GM12891 (cell line): ENCODE measurements at places on chromosomes 5 and 9.

DNA sequence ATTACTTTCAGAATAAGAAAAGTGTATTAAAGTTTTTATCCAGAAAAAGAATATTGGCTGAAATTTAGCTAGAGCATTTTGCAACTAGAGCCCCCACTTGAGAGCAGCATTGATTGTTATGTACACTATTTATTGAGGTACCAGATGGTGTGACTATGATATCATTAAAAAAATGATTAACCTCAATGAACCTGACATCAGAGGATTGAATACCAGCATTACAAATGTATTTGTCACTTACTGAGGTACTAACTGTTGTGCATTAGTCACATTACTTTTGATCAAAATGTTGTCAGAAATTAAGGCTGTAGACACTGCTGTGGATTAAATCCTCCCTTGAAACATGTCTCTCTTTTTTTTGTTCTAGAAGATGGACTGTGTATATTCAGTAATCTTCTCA is 127.8 kb upstream of the DHFR start:
- no peak for DNase-seq

DNA sequence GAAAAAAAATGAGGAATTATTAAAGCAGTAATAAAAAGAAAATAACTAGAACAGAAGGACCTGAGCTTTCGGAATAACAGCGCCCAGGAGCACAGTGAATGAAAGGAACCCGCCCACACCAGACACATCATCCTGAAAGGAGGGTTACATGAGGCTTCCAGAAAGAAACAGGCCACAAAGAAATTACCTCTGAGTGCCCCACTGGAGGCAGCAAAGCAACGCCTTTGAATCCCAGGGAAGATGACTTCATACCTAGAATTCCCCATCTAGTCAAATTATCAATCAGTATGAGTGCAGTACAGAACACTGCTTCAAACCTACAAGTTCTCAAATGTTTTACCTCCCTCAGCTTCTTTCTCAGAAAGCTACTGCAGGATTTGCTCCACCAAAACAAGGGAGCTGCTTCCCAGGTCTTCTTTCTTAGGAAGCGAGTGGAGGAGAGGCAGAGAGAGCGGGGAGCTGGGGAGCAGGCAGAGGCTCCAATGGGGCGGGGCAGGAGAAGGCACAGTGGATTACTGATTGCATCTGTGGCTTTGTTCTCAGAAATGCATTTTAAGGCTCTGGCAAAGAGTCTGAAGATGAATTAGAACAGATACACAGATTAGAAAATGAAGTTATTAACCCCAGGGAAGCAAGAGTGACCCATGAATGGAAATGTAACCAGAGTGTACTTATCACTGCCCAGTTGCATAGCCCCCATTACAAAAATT is 87.1 kb downstream of the SEMA4D start:
- DNase-seq, result no peak

DNA sequence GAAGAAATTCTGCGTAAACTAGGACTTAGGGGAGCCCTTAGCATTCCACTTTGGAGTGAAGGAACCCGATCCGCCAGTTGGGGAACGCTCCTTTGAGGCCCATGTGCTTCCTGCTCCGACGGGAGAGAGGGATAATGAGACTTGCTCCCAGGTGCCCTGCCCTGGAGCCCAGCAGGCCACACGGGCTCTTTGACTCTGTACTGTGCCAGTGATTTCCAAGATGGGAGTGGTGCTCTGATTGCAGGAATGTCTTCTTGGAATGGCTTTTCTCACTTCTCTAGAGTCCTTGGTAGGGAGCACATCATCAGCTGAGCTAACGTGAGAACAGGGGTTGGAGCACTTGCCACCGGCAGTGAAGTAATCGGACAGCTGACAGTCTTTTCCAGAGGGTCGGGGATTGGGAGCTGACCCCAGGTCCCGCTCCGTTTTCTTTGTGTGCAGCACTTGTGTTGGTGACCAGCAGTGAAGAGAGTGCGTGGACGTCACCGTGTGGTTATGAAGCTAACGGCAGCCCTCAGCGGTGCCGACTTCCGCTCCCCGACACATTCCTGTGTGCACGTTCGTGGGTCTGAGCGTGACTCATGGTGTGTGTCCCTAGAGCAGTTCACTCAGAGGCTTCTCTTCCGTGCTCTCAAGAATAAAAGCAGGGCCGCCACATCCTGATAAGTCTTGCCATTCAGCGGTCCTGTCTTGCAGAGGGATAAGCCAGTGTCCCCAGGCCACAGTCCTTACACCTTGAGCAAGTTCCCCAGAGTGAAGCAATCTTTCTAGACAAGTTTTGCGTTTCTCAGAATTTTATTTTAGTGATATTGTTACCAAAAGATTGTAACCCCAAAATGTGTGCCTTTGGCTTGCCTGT is 25.6 kb downstream of the ABL1 start:
- DNase-seq, result no peak

DNA sequence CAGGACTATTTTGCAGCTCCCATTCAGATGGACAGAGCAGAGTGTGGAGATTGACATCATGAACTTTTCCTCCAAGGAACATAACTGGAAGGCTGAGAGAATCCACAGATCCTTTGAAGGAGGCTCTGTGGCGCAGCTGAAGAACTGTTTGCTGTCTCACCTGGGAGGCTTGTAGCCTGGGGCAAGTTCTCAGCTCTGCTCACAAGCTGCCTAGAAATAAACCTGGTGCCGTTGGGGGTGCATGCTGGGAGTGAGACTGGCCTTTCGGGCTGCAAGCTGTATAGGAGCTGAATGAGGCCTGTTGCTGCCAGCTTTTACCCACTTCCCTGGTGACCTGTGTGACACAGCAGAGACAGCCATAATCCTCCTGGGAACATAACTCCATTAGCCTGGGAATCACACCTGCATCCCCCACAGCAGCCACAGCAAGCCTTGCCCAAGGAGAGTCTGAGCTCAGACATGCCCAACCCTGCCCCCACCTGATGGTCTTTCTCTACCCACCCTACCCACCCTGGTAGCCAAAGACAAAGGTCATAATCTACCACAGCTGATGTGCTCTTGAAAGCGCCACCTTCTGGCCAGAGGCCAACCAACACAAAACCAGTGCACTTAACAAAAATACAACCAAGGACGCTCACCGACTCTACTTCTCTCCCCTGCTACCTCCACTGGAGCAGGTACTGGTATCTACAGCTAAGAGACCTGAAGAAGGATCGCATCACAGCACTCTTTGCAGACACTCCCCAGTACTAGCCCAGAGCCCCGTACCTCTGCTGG is 205.1 kb upstream of the MRPS30 start:
- DNase-seq, result no peak

DNA sequence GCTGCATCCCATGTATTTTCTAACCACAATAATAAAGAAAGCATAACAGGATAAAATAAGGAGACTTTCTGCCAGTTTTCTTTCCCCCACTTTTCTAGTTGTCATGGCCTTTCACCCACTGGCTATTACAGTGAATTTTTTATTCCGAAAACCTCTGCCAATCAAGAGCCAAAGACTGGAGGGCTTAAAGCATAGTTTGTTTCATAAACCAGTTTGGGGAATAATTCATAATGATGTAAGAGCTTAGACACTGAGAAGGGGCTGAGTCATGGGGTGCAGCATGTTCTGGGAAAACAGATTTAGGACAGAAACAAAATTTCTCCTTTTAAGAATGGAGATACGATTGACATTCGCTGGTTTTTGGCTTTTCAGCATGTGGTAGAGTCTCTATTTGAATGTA is 4.4 kb upstream of the GLIPR2 start:
- DNase-seq, result no peak

GRCh38 chr5:15191012-15191411 is 309.0 kb upstream of the FBXL7 start:
- DNase-seq, result no peak

DNA sequence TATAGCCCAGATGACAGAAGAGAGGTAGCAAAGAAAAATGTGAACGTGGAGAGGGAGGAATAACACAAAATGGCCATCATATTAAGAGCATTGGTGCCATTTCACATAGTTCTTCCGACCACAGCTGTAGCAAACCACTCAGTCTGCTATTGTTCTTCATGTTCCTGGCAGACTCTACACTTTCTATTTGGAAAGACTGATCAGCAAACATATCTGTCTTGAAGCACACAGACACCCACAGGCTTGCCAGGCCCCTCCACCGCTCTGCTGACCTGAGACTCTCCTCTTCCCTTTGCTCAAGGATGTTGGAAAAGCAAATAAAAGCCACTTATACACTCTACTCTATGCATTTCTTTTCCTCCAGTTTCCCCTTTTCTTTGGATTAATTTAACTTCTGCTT is 298.0 kb downstream of the FBXL7 start:
- no peak for DNase-seq

- no peak for DNase-seq
Measured at GRCh38 chr5:1118738-1119137, 6.9 kb upstream of the SLC12A7 start.

DNA sequence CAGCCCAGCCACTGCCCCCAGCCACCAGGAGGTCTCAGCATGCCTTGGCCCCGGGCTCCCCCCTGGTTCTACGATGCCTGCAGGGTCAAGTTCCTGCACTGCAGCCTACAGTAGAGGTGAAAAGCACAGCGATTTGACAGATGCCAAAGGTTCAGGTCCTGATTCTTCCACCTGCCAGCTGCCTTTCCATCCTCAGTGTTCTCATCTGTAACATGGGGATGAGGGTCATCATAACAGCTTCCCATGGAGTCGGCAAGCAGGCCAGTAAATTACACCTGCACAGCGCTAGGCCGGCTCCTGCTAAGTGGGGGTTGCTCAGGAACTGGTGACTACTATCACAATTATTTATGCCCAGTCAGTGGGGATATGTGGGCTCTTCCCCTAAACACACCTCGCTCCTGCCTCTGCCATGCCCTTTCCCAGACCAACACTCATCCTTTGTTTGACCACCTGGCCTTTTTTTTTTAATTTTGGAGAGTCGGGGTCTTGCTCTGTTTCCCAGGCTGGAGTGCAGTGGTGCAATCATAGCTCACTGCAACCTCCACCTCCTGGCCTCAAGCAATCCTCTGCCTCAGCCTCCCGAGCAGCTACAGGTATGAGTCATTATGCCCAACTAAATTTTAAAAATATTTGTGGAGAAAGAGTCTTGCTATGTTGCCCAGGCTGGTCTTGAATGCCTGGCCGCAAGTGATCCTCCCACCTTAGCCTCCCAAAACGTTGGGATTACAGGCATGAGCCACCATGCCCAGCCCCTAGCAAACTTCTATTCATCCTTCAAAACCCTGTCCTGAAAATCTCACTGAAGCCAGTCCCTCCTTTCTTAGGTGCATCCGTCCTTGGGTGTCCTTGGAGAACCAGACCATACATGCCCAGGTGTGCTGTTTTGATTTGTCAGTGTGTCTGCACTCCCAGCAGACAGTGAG is 6.4 kb downstream of the ENG start:
- no peak for DNase-seq

DNA sequence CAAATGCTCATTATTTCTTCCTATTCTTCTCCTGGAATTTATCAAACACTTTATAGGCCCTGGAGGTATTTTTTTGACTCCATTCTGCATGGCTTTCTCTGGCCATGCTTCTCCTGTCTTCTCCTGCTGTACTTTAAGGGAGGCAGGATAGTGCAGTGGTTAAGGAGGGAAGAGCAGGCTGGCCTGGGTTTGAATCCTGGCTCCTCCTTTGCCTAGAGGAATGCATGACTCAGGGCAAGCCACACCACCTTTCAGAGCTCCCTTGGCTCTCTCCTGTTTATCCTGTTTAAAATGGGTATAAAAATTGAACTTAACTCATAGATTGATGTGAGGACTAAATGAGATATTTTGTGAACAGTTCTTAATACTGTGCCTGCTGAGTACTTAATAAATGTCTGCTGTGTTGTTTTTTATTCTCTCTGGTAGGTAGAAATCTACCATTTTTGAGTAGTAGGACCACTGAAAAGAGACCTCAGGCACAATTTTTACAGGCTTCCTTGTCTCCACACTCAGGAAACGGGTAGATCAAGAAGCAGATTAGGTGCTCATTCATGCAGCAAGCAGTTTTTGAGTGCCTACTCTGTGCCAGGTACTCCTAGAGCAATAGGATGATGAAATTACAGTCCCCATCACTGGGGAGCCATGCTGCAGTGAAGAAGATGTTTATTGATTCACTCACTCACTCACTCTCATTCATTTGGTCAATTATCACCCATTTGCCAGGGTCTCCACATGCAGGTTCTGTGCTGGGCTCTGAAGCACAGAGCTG is 32.7 kb upstream of the ARAP3 start:
- no peak for DNase-seq

DNA sequence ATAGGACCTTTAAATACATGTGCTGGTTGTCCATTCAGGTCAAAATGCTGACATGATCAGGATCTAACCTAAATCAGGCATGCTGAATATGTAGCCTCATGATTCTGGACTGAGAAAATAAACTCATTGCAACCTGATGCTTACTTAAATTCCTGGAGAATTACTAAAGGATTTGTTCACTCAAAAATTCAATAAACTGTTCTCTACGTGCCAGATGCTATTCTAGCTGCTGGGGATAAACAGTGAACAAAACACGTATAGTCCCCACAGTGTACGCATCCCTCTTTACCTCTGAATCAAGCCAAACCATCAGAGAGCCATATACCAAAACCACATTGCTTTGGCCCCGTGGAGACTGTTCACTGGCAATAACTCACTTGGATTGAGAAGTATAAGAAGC is 6.1 kb downstream of the SCAI start:
- no peak for DNase-seq

DNA sequence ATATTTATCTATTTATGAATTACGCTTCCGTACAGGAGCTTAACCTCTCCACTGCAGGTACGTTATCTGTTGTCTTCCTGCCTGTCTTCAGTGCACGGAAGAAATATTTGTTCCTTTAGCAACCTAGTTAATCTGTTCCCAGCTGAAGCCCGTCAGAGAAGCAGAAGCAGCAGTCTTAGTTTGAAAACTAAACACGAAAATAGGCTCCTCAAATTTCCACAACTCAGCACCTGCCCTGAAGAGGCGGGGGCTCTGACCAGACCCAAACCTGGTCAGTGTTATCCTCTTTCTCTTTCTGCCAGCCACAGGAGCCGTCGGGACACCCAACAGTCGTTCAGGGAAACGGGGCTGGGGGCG is 462 bp downstream of the NUDCD2 start:
- no peak for DNase-seq

DNA sequence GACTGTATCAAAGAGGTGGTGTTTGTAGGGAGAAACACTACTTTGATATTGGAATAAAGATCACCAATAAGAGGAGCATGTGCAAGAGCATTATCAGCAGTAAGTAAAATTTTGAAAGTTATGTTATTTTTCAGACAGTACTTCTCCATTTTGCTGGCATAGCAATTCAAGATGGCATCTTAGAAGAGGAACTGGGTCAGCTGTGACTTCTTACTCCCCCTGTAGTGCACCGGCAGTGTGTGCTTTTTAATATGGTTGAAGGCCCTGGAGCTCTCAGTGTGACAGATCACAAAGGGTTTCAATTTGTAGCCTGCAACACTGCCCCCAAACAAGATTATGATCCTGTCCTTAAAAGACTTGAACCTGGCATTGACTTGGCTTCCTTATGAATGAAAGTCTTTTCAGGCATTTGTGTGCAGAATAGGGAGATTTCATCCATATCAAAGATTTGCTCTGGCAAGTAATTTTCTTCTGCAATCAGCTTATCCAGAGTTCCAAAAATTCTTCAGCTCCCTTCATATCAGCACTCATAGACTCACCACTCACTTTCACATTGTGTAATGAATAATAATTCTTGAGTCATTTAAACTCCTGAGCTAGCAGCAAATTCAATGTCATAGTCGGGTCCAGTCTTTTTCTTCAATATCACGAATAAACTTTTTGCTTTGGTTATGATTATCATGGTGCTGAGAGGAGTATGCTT is 105.7 kb upstream of the MAMDC2 start:
- no peak for DNase-seq
